Thoracic aorta (tissue), 2 donors: ENCODE measurements at places on chromosomes 6 and 20. TPM values are rescaled to one million over a fixed set of nuclear protein-coding genes. Genes with fewer than 3 reads are reported as not detected.

DNA sequence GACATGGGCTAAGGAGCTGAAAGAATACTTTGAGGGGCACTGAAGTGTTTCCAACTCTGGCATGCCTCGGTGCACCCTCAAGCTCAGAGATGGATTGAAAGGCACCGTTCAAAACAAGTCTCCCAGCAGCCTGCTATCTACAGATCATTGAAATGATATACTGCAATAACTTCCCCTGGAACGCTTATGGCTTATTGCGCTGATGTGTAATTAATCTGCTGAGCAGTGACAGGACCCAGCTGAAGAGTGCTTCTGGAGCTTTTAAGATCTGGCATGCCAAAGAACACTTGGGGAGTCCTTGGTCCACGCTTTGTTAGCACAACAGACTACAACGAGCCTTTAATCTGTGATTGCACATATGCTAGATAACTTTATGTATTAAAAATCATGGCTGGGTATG lies 708.2 kb downstream of the PRKN start:
- DNase-seq, result no peak

- DNase-seq, result no peak
Measured at GRCh38 chr20:34293119-34293518, 10.0 kb downstream of the AHCY start.

DNA sequence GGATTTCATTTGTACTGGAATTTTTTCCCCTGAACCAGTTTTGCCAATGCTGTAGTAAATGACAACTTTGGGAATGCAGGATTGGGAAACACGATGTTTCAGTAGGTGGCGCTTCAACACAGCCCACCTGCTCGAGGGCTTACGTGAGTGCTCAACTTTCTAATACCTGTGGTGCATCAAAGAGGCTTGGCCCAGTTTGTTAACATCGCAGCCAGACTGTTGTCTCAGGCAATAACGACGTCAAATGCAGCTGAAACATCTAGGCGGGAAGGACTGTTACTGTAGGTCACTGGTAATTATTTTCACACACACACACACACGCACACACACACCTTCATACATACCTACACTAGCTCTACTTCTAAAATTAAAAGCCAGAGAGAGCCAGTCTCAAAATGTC lies 815.5 kb upstream of the SLC35B3 start:
- no peak for DNase-seq

DNA sequence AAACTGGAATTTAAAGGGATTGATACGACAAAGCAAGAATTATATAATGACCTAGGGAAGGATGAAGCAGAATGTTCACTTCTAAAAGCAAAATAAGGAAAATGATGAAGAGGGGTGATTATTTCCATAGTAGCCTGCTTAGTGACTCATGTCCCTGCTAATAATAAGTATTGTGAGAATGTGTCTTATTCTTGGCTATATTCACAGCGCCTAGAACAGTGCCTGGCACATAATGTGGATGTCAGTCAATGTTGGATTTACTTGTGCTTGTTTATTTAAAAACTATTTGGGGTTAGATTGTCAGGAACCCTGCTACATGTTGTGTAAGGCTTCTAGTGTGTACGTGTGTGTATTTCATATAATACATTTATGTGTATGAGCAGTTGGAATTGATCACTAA lies 85.1 kb downstream of the ZFAND3 start:
- DNase-seq, result no peak

DNA sequence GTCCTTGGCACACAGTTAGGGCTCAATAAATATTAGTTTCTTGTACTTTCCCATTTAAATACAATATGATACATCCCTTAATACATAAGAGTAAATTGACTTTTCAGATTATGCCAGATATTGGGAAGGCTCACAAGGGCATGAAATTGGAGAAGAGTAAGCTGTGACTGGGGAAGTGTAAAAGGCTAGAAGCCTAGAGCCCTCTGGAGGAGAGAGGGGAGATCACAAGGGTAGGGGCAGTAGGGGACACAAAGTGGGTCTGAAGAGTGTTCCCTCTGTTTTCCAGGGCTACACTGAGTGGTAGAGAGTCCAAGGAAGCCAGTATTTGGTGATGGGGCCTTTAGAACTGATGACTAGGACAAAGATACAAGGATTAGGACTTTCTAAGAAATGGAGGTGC lies 562.9 kb upstream of the CHD6 start:
- no peak for DNase-seq

GRCh38 chr6:110615722-110616121 lies 139.3 kb upstream of the SLC22A16 start:
- no peak for DNase-seq

GRCh38 chr6:53929041-53929820 lies 134.4 kb downstream of the LRRC1 start:
- DNase-seq, result no peak

GRCh38 chr6:20853828-20854227 lies 319.6 kb downstream of the CDKAL1 start:
- DNase-seq, result no peak

DNA sequence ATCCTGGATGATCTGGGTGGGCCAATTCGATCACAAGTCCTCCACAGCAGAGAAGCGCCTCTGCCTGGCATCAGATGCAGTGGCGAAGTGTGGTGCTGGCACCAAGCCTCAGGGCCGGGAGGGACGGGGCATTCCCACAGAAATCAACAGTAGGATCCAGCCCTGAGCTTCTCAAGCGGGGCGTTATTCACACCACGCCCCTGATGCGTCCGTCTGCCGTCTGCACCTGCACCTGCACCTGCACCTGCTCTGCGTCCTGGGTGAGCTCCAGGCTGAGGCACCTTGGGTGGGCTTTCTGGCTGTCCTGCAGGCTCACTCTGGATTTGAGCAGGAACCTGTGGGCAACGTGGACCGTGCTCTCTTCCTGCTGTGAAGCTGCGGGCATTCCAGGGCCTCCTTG lies 13.8 kb upstream of the NTSR1 start:
- no peak for DNase-seq

DNA sequence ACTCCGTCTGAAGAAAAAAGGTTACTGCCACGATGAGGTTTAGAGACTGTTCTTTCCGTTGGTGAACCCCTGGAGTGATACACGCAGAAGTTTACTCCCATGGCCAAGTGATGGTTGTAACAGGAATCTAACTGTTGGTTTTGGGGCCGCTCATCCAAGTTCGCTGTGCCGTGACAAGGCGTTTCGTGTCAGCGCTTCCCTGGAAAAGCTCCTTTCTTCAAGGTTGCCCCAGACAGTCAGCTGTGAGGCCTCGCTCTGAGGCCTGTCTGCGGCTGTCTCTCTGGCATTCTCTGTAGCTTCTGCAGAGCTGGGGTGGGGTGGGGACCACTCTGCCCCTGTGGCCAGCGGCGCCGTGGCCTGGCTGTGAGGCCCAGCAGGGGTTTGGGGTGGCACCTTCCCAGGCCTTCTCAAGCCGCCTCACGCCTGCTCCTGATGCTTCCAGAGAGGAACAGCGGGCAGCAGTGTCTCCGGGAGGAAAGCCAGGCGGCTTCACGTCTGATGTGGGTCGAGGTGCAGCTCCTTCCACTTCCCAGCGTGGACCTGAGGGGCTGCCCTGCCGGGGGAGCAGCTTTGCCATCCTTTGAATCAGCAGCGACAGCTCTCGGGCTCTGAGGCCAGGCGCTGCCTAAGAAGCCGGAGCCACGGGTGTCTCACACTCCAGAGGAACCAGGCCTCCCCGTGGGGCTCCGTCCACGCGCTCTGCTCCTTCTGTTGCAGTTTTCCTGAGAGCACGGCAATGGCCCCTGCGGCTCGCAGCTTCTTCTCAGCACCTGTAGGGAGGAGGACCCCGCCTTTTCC lies 76.2 kb downstream of the SMOC2 start:
- no peak for DNase-seq

DNA sequence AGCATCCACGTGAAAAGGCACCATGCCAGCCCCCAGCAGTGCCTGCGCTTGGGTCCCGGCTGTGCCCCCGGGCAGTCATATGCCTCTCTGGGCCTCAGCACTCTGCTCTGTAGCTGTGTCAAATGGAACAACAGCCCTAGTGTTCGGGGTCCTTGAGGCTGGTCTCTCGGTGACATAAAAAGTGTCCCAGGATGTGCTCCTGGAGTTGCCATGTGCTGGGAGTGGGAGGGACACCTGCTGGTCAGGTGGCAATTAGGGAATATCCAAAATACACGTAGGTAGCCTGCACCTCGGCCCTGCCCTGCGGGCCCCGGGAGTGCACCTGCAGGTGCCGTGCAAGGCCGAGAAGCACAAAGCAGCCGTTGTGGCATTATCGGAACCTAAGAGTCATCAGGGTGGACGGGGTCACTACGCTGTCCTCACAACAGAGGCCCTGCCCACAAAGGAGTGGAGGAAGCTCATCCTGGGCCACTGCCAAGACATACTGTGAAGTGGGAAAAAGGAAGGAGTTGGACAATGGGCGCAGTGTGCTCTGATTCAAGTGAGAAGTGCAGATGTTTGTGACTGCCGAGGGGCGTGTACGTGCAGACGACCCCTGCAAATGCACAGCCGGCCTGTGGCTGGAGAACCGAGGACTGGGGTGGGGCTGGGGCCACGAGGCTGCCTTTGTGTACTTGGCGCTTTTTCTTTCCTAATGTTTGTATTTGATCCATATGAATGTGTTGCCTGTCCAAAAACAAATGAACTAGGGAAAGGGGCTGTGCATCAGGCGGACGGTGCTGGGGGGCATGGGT lies 24.6 kb downstream of the SLCO4A1 start:
- DNase-seq, result no peak

DNA sequence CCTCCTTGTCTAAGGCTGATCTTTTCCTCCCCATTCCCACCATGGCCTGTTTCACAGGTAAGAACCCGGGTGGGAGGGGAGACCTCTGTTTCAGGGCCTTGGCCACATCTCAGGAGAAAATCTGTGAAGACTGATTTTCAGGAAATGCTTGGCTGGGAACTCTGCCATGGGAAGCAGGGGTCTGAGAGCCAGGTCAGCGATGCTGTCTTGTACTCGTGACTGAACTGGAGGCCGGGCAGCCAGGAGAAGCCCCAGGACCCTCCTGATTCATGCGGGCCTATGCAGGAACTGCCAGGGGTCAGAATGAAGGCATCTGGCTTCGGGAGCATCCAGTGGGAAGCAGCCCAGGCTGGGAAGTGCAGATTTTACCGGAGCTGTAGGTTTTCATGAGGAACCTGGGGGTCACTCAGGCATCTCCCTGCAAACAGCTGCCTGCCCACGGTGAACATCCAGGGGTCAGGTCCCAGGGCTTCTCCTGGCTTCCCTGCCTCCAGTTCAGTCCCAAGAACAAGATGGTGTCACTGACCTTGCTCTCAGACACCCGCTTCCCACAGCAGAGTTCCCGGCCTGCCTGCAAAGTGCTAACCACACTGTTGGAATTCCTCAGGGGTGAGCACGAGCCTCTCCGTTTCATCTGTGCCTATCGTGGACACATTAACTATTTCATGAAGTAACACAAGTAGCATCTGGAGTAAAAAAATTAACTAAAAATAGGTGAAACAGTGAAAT lies 90.2 kb upstream of the SULF2 start:
- DNase-seq, result no peak

GRCh38 chr6:151494235-151494935 lies 568 bp downstream of the CCDC170 start:
- DNase-seq, result no peak

DNA sequence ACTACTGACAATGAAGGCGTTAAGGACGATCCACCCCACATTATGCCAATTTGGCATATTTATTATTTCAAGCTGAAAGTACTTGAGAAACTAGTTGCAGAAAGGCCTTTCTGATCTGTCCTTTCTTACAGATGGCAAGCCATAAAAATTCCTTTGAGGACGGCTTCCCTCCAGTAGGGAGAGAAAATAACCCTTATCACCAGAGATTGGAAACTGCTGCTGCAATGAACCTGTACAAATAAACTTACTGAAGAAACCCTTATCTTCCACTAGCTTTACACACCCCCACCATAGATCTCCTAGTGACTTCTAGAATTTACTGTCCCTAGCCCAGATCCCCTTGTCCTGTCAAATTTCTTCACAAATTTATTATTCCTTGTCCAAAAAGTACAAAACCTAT lies 105.2 kb downstream of the MAP7 start:
- DNase-seq, result no peak

- DNase-seq, result no peak
Measured at GRCh38 chr20:51050531-51051075, 27.7 kb upstream of the KCNG1 start.

MEP1A gene
- not detected for total RNA-seq

SPATS1 gene
- total RNA-seq, result not detected

DLK2 gene
- total RNA-seq, result not detected

FBXO30 gene
- total RNA-seq, result 8.0 TPM

MTRF1L gene
- total RNA-seq, result 17.9 TPM
